Endothelial cell (in vitro differentiated cells): ENCODE measurements at places on chromosomes 5 and 9.

GRCh38 chr5:170232786-170233185, at the start of gene C5orf58:
Gene C5orf58, plus strand, starts transcription at chr5:170232985. Its CDS starts 1,992 bp downstream, at chr5:170234977.
- no peaks in the 10 kb centered on the region for H3K36me3 ChIP-seq
- peaks cover 7% of the 10 kb centered on the region for H3K4me1 ChIP-seq
- H3K27ac ChIP-seq = no peak within 1 kb of the TSS
- H3K27me3 ChIP-seq = no peaks in the 10 kb centered on the region
- DNase-seq = no peak

GRCh38 chr9:107260437-107261081, 22.5 kb upstream of the RAD23B start:
- H3K27ac ChIP-seq = no peak overlapping the region
- no peak for DNase-seq
- no peaks in the 10 kb centered on the region for H3K27me3 ChIP-seq
- no peaks in the 10 kb centered on the region for H3K36me3 ChIP-seq
- no peak overlapping the region for H3K4me3 ChIP-seq

- peak overlapping the region; percentile 0 for H3K27ac ChIP-seq
- H3K4me3 ChIP-seq = no peak overlapping the region
- peaks cover 1% of the 10 kb centered on the region for H3K27me3 ChIP-seq
- no peak for DNase-seq
- H3K36me3 ChIP-seq = no peaks in the 10 kb centered on the region
These were observed 106.3 kb downstream of the RAPGEF6 start for GRCh38 chr5:131528682-131529081.

GRCh38 chr9:136086213-136086881, 8.7 kb downstream of the NACC2 start:
- no peaks in the 10 kb centered on the region for H3K4me1 ChIP-seq
- H3K36me3 ChIP-seq = no peaks in the 10 kb centered on the region
- no peak for DNase-seq
- no peak overlapping the region for H3K4me3 ChIP-seq
- H3K27ac ChIP-seq = no peak overlapping the region

- H3K27me3 ChIP-seq = peaks cover 1% of the 10 kb centered on the region
- H3K4me1 ChIP-seq = peaks cover 31% of the 10 kb centered on the region
- no peak for DNase-seq
- no peaks in the 10 kb centered on the region for H3K36me3 ChIP-seq
- H3K27ac ChIP-seq = no peak overlapping the region
These were observed 31.5 kb upstream of the INSYN2B start for GRCh38 chr5:170011751-170012150.

- no peaks in the 10 kb centered on the region for H3K4me1 ChIP-seq
- no peak overlapping the region for H3K27ac ChIP-seq
- no peak for DNase-seq
- no peaks in the 10 kb centered on the region for H3K36me3 ChIP-seq
These were observed 71.2 kb downstream of the PLAC8L1 start for GRCh38 chr5:146034127-146034526.
